ENCODE measurements at places on chromosomes 3 and 15.

- DNase-seq: no peak
Measured at GRCh38 chr15:60829416-60829815, 350.5 kb upstream of the ICE2 start.

DNA sequence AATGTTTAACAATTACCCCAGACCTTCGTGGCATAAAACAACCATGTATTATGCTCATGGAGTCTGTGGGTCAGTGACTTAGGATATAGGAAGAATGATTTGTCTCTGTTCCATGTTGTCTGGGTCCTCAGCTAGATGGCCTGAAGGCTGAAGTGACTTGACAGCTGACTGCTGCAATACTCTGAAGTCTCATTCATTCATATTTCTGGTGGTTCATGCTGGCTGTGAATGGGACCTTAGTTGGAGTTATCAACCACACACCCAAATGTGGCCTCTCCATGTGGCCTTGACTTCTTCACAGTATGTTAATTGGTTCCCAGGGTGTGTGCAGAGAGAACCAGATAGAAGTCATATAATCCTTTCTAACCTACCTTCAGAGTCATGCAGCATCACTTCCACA is 145.1 kb upstream of the BFSP2 start:
- DNase-seq: no peak

DNA sequence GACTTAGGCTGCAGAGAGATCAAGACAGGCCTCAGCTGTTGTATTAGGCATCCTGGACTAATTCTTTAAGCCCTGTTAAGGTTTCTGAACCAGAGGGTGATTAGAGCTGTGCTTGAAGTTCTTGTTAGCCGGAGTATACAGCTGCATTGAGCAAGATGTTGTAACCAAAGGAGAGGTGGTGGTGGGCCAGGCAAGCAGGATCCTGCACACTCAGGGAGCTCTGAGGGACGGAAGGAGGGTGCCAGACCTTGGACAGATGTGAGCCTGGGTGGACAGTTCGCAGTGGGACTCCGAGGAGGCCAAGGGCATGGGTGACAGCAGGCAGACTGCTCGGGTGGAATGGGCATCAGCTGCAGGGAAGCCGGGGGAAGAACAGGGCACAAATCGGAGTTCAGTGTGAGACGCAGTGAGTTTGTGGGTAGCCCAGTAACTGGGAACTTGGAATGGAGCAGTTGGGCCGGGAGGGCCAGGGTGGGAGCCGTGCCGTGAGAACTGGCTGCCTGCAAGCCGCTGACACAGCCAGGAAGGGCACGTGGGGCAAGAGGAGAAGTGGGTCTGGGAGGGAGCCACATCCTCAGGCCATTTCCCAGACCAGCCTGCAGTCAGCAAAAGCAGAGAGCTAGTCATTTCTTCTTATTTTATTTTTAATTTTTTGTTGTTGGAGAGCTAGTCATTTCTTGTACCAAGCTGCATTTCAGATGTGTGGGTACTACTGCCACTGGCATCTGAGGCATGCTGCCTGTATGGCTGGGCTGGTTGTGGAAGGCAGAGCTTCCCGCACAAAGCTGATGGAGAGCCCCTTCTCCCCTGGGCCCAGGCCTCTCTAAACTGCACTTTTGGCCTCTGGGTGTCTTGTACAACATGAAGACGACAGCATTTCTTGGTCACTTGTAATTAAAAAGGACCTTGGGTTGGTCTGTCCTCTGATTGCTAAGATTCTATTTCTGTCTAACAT is 61.0 kb downstream of the PGPEP1L start:
- DNase-seq: no peak

GRCh38 chr3:11692532-11692813 is 48.8 kb upstream of the VGLL4 start:
- no peak for DNase-seq

DNA sequence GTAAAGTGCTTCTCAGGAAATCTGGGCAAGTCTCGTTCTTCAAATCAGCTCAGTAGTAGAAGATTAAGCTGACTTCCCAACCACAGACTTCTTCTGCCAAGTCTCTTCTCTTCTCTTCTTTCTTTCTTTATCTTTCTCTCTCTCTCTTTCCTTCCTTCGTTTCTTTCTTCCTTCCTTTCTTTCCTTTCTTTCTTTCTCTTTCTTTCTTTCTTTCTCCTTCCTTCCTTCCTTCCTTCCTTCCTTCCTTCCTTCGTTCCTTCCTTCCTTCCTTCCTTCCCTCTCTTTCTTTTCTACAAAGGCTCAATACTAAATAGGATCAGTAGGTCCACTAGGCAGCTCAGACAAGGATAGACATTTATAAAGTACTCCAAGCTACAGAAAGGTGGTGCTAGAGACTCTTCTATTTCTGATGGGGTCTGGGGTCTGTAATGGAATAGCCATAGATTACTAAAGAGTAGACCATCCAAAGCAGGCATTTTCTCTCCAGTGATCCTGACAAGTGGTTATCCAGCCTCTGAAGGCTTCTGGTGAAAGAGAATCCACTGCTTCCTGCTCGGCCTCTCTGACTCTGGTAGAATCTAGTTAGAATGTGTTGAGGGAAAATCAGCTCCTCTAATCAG is 100.8 kb downstream of the TPRG1 start:
- DNase-seq: no peak

DNA sequence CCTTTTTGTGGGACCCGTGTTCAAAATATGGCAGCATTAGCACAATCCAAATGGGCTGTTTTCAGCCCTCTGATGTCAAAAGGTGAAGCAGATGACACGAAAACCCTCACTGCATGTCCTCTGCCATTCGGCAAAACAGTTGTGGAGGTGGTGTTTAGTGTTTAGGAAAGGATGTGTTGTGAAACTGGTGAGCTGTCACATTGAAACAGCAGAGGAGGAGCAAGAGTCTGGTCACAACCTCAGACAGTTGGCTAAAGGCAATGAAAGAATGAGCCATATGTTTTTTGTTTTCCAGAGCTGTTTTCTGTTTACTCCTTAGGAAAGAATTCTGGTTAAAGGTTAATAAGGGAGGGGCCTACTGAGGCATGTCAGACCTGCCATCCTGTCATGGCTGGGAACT is 140.7 kb downstream of the VPS8 start:
- DNase-seq: no peak

- DNase-seq: no peak
Measured at GRCh38 chr3:194664857-194665256, 7.1 kb downstream of the LSG1 start.

DNA sequence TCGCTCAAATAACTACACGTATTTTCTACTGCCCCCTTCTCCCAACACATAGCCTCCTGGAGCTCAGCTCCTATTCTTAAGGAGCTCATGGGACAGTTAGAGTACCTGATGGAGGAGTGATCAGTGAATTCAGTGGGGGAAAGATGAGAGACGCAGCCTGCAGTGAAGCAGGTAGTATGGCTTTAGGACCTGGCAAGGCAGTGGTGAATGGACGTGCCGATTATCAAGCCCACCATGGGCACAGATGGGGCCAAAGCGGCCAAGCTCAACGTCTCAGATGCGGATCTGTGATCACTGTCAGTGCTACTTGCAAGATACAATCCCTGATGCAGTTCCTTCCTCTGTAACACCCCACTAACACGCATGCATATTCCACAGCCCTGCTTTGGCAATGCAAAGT is 45.8 kb upstream of the ATP2B2 start:
- no peak for DNase-seq

DNA sequence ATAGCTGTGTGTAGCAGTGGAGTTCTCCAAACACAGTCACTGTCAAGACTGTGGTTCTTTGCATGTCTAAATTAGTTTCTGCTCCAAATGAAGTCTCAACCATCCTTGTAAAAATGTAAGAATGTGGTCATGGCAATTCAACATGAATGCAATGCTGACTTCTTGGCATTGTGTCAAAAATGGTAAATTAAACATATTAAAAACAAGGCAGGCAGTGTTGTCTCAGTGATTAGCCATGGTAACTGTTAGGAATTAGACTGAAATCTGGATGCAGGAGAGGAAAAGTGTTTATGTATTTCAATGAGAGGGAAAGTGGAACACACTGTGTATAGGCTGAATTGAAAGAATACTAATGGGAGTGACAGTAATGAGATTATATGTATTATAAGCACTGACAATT is 597.2 kb downstream of the EDEM1 start:
- DNase-seq: no peak

DNA sequence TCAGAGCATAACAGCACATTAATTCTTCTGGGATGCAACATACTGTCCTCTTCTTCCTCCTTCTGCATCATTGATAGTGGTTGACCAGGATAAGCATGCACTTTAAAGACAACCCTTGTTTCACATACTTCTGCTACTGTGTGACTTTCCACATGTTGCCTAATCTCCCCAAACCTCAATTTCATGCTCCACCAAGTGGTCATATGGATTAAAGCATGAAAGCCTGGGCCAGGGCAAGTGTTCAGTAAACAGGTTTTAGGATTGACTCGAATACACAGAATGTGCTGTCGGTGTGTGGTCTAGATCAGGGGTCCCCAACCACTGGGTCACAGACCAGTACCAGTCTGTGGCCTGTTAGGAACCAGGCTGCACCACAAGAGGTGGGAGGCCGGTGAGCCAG is 22.5 kb upstream of the BFSP2 start:
- DNase-seq: no peak

- no peak for DNase-seq
Measured at GRCh38 chr15:57298843-57299550, 77.3 kb upstream of the CGNL1 start.

- DNase-seq: no peak
Measured at GRCh38 chr3:153038367-153038766, 123.7 kb upstream of the RAP2B start.

DNA sequence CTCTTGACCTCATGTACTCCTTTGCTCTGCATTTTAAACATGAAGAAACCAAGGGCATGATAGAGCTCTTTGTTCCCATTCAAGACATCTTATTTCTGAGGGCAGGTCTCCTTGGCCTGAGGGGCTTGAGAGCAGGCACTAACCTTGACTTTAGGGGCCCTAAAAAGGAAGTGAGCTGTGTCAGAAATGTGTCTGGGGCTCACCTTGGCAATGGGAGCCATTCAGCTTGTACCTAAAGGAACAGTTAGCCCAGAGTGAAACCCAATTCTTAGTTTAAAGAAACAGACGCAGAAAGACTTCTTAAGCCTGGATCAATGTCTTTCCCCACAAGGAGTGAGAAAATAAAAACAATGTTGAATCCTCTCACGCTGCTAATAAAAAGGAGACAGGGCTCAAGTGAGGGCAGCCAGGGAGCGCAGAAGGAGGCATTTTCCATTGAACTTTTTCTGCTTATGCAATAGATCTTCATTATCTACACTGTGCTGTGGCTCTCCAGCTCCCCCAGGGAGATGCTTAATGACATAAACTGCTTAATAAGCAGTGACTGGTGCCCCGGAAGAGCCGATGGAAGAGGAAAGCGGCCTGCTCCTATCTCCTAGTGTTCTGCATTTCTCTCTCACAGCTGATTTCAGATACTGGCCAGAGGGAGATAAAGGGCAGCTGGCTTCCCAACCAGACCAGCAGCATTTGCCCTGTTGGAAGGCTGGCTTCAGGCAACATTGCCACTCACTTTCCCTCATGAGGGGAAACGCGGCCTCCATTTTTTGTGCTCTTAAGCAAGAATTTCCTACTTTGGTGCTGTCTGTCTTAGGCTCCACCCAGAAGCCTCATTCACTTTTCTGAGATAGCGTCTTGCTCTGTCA is 152.0 kb downstream of the OPA1 start:
- no peak for DNase-seq
